ENCODE measurements at places on chromosomes 6 and 20.

DNA sequence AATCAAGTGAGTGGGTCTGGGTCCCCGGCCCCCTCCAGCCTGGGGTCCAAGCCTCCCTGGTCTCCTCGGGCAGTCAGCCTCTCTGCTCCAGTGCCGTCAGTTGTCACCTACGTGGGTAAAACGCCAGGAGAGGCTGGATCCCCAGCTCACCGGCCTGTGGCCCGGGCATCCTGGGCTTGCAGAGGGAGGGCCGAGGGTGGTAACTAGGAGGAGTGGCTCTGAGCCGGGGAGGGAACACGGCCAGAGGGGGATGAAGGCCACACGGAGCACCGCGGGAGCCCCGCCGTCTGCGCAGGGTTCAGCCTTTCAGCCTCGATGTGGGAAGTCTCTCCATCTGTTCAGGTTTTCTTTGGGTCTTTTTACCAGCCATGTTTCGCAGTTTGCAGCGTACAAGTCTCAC lies 29.5 kb upstream of the BHLHE23 start:
- DNase-seq: peak; percentile 79

- no peak for DNase-seq
These were observed 48.7 kb downstream of the ANKRD6 start for GRCh38 chr6:89481695-89482094.

- no peak for DNase-seq
These were observed 70.8 kb downstream of the BMP2 start for GRCh38 chr20:6838181-6838826.

DNA sequence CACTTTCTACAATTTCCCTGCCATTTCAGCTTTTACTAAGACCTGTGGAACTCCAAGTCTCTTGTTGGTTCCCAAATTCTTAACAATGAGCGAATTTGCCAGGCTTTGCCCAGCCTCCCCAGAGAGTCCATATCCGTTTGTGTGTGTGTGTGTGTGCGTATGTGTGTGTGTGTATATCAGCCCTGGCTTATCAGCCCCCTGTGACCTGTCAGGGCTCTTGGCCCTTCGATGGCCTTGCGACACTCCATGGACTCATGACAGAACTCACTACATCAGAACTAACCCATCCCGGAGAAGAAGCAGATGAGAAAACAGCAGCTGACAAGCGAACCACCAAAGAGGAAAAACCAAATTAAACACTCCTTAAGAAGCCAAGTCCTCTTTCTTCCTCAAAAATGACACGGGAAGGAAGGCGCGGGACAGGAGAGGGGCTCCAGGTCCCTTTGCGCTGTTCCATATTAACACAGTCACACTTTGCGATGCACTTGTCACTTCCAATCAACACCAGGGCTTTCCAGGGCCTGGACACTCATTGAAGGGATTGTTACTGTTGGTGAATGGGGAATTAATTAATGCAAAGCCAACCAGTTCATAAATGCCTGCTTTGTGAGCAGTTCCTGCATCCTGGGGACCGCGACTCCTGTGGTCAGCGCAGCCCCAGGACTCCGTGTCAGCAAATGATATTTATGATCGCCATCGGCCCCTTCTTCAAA lies 524.0 kb downstream of the CD83 start:
- no peak for DNase-seq

GRCh38 chr6:132725947-132726607 lies 12.2 kb upstream of the VNN1 start:
- DNase-seq: no peak

DNA sequence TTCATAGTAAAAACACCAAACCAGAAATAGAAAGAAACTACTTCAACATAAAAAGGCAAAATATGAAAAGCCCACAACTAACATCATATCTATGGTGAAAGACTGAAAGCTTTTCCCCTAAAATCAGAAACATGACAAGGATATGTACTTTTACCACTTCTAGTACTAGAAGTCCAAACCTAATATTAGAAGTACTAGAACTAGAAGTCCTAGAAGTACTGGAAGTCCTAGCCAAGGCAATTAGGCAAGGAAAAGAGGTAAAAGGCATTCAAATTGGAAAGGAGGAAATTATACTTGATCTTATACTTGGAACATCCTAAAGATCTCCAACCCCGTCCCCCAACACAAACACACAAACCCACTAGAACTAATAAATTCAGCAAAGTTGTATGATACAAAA lies 74.9 kb downstream of the TASP1 start:
- no peak for DNase-seq

DNA sequence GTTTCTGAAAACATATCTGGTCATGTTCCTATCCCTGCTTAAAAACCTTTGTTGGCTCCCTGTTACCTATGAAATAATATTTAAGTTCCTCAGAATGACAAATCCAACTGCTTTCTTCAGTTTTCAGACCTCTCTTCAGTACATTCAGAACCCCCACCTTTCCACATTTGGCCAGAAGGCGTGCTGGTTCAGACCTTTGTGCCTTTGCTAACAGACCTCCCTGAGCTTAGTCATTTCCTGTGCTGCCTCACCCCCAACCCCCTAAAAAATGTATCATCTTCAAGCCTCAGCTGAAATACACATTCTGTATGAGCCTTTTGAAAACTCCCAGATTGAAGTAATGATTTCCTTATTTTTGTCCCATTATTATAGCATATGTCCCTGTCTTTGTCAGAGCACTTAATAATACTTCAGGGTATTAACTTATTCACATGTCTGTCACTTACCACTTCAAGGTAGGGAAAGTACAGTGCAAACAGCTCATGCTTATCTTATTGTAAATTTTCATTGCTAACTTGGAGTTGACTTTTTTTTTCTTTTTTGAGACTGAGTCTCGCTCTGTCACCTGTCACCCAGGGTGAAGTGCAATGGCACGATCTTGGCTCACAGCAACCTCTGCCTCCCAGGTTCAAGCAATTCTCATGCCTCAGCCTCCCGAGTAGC lies 19.7 kb downstream of the FAM217A start:
- DNase-seq: no peak

- DNase-seq: no peak
These were observed 110.3 kb downstream of the JARID2 start for GRCh38 chr6:15356179-15356578.

DNA sequence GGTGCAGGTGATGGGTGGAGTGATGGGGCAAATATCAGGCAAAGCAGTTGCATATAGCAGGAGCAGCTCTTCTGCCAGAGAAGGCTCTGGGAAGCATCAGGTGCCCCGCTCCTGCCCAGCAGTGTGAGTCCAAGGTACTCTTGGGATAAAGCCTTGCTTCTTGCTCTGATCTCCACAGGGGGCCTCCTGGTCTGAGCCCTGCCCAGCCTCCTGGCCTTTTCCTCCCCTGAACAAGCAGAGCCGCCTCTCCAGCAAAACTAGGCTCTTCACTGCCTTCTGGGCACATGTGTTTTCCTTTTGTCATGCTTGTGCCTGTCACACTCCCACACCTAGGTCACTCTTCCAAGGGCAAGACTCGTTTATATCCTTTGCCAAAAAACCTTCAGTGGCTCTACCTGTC lies 34.3 kb downstream of the SIRPA start:
- DNase-seq: no peak

DNA sequence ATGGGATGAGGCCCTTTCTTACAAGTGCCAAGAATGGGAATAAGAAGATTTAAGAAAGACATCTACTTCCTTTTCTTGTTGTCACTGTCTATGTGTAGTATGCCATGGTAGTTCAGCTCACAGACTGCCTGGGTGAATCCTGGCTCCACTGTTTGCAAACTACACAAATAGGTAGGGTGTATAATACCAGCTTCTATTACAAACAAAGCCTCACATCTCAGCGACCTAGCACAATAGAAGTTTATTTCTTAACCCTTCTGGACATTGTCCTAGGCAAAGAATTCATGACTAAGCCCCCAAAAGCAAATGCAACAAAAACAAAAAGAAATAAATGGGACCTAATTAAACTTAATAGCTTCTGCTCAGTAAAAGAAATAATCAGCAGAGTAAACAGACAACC lies 74.5 kb downstream of the LINC00237 start:
- DNase-seq: no peak

DNA sequence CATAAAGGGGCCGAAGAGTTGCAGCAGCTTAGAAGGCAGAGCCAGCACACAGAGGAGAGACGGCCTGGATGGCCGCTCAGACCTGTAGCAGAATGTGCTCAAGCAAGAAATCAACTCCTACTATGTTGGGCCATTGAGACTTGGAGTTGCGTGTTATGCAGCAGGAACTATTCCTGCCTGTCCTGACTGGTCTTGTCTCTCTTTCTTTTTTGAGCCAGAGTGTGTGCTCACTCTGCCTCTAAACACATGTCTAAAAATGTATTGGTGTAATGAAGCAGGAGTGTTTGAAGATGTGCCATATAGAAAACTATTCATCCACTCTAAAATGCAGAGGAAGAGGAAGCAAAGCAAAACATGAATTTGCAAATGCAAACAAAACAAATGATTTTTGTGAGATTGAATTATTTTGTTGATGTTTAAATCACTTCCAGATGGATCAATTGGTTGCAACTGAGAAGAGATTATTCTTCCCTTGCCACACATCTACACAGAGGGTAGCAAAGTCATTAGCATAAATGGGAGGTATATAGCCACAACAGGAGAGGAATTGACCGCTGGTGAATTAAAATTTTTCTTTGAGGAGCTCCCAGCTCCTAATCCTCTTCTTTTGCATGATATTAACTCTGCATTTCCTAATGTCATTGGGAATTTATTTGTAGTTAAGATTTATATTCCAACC lies 20.4 kb upstream of the SYNJ2 start:
- no peak for DNase-seq

- no peak for DNase-seq
These were observed 770.8 kb downstream of the EPHA7 start for GRCh38 chr6:92648364-92649086.

- DNase-seq: peak; percentile 92
These were observed 7.6 kb upstream of the RNF114 start for GRCh38 chr20:49928411-49929141.

DNA sequence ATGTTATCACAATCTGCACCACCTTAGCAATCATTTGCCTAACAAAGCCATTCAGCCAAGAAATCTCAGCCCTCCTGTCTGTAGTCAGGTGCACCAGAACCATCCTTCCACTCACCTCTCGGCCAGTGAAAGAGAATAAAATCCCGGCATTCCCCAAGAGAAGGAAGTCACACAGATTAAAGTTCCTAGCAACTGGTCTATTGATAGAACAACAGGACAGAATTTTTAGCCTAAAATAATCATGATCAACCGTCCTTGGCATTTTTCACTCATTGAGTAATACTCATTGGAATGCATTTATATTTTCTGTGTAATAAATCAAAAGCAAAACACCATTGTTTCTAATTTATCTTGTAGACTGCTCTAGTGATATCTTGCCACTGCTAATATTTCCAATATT lies 85.7 kb upstream of the CDH4 start:
- no peak for DNase-seq

GRCh38 chr6:154297721-154298120 lies 58.9 kb downstream of the IPCEF1 start:
- DNase-seq: no peak

- no peak for DNase-seq
These were observed 40.3 kb upstream of the ZFAND3 start for GRCh38 chr6:37779111-37779800.

GRCh38 chr20:5188736-5189135 lies 61.9 kb downstream of the CDS2 start:
- no peak for DNase-seq

GRCh38 chr6:41228616-41229015 lies 467 bp downstream of the TREML4 start:
- DNase-seq: no peak

- no peak for DNase-seq
These were observed 130.1 kb upstream of the NEDD9 start for GRCh38 chr6:11362564-11362963.

DNA sequence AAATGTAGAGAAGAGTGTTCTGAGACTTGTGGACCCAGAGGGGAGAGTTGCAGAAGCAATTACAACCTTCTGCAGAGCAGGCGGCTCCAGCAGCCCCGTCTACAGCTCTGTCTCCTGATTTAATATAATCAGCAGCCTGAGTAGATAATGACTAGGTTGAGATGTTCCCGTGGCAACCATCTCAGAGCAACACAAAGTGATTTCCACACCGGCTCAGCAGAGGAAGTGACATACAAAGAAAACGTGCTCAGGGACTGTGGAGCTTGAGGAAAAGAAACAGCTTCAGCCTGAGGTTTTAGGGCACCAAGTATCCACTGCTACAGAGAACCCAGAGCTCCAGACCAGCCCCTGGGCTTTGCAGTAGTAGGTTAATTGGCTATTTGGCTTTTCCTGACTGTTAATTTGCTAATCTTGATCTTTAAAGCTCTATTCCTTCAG lies 136.4 kb downstream of the MTFR2 start:
- no peak for DNase-seq

- no peak for DNase-seq
These were observed 427.3 kb upstream of the CITED2 start for GRCh38 chr6:139801571-139802321.

DNA sequence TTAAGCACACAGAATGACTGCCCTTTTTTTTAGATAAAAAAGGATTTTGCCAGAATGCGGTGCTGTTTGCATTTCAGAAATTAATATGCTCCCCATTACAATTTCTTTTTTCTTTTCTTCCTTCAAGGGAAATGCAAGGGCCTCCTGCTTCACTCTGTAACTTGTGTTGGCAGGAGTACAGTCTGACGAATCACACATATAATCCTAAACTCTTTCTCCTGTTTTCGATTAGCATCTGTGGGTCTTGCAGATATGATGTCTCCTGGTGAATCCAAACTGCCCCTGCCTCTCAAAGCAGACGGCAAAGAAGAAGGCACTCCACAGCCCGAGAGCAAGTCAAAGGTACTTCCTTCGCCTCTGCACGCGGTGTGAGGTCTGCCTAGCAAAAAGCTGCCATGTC lies 149.5 kb downstream of the TMEM242 start:
- DNase-seq: no peak

- no peak for DNase-seq
These were observed 126.8 kb upstream of the AGPAT4 start for GRCh38 chr6:161400671-161401070.

DNA sequence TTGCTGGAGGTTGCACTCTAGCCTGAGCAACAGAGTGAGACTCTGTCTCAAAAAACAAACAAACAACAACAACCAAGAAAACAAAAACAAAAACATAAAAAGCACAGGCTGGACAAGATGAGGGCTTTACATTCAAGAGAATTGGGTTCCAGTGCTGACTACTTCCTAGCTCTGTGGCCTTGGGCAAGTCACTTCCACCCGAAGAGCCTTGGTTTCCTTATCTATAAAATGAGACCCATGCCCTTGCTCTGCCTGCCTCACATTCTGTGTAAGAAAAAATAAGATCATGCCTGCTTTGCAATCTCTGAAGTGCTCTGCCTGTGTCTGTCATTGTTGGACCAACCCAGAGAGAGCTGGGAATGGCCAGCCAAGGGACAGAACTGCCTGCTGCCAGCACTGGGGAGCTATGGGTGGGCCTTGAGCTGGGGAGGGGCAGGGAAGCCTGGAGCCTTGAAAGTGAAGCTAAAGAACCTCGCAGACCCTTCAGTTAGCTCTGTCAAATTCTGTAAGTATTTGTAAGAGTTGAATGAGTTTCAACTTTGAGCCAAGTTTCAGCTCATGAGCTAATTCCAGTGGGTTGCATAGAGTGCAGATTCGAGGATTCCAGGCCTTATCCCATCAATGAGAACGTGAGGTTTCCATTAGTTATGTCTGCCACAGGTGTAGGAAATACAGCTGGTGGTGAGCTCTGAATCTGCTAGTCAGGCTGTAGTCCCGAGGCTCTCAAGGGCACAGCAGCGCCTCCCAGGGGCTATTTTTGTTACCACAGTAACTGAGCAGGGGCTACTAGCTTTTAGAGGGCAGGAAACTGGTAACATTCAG lies 93.2 kb downstream of the DLGAP4 start:
- DNase-seq: peak; percentile 69
